ENCODE measurements at places on chromosomes 2 and 18.

DNA sequence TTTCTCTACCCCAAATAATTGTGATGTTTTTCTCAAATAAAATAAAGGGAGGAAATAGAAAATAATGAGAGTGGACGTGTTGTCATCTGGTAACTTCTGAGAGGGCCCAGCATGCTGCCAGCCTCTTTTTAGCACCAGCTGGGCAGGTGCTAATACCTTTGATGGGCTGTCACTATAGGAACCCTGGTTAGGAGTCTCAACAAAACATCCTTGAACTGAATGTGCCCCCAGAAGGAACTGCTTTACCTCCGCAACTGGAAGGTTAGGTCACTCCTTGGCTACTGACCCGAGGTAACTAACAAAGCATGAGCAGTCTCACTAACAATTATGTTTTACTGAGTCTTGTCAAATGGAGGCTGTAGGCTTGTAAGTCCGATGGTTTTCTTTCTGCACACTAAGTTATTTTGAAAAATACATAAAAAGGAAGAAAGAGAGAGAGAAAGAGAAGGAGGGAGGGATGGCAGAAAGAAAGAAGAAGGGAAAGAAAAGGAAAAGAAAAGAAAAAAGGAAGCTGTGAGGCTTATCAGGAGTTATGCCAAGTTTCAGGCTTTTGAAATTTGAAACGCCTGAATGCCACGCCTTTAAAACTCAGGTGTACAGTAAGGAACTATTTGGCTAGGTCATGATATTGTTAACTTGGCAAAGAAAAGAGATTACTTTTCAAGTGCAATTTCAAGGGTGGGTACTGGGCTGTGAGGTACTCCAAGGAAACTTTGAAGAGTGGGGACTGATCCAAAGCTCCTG is 91.0 kb downstream of the TGIF1 start:
- no peak for DNase-seq

DNA sequence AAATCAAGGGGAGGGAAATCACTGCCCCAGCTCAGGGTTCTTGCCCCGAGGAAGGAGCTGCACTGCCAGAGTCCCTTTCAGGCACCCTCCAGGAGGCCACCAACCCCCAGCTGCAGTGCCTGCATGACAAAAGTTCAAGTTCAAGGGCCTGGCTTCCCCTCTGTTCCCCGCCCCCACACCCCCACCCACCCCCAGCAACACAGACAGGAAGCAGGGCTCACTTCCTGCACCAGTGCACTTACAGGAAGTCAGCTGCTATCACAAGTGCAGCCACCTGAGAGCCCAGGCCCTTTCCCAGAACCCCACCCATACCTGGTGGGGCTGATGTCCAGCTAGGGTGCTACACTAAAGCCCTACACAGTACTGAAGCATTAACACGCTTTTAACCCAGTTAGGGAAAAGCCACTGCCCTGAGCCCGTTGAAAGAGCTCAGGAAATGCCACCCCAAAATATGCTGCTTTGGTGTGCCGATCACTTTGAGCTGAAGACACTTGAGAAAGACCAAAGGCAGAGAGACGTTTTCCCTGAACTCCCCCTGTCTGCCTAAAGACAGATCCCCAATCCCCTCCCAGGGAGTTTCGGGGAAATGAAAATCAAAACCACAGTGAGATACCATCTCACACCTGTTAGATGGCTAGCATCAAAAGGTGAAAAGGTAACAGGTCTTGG is 109.9 kb upstream of the CAB39 start:
- no peak for DNase-seq

- DNase-seq, result no peak
These were observed 90.3 kb upstream of the TFPI start for GRCh38 chr2:187644486-187644885.

GRCh38 chr18:23151414-23152099 is 16.3 kb downstream of the CABLES1 start:
- DNase-seq, result no peak

- no peak for DNase-seq
These were observed 85.8 kb upstream of the NDUFV2 start for GRCh38 chr18:9016633-9017166.

- no peak for DNase-seq
These were observed 42.9 kb upstream of the SNED1 start for GRCh38 chr2:240955306-240956170.

DNA sequence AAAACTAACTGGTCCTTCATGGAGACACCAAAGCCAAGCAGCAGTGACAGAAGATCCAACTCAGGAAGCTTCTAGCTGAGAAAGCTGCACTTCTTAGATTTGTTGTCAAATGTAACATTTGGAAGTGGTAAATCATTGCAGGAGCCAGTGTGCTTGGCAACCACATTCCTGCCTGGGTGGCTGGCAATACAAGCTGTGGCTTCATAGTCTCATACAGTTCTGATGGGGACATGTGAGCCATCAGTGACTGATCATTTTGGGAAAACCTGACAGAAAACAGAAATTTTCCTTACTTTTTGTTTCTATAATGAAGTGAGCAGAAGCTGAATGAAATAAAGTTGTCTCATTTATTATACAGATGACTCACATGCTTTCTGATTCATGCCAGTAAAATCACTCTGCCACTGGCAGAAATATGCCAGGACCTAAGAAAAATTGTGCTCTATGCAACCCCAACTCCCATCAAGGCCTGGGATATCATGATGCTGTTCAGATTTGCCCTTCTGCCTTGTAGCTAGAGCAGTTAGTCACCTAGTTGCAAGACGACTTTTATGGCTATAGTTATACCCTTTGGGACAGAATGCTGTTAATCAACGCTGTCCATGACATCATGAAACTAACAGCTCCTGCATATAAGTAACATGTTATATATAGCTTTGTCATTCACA is 508.1 kb downstream of the ADCYAP1 start:
- DNase-seq, result no peak

GRCh38 chr2:120404941-120405758 is 59.2 kb downstream of the INHBB start:
- DNase-seq, result no peak

GRCh38 chr2:234839285-234839684 is 112.5 kb upstream of the SH3BP4 start:
- no peak for DNase-seq

- DNase-seq, result no peak
These were observed 146.0 kb downstream of the AGAP1 start for GRCh38 chr2:235639885-235640284.

- DNase-seq, result no peak
These were observed 579 bp downstream of the ARHGEF4 start for GRCh38 chr2:130837175-130837810.

- DNase-seq, result no peak
These were observed 29.8 kb downstream of the AGAP1 start for GRCh38 chr2:235523486-235524150.

- DNase-seq, result no peak
These were observed 38.3 kb downstream of the NIFK start for GRCh38 chr2:121698318-121698930.

- no peak for DNase-seq
These were observed 791.7 kb downstream of the METTL4 start for GRCh38 chr18:1779587-1779986.

- no peak for DNase-seq
These were observed 47.1 kb downstream of the HS1BP3 start for GRCh38 chr2:20603791-20604190.

DNA sequence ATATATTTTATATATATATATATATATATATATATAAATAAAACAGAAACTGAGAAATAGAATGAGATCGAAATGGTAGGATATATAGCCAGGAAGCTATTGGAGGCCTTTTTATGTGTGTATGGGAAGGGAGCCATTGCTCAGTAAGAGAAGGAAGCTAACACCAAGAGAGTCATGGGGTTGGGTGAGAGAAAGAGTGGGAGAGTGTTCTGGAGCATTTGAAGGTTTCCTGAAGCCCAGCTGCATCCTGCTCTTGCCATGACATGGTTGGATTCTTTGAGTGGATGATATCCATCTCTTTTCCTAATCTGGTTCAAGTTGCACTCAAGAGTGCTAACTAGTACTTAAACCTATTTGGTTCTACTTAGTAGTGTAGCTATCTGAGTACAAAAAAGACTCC is 282.3 kb downstream of the DYSF start:
- no peak for DNase-seq

DNA sequence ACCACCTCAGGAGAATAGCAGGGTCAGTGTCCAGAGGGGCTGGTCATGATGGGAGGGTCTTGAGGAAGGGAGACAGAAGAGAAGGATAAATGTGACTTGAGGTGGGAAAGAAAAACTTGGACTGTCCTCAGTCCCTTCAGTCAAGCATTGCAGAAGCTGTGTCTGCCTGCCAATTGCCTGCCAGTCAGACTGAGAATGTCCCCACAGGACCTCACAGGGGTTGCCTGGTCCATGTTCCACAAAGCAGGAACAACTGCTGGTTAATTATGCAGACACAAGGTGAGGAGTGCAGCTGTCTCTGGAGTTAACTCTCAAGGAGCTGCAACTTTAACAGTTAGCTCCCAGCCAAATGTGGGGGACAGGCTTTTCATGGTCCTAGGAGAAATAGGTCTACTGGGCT is 75.7 kb downstream of the TRIM43 start:
- no peak for DNase-seq

Data from NCI-H1694 (cell line).